ENCODE measurements at places on chromosomes 5 and 9.

DNA sequence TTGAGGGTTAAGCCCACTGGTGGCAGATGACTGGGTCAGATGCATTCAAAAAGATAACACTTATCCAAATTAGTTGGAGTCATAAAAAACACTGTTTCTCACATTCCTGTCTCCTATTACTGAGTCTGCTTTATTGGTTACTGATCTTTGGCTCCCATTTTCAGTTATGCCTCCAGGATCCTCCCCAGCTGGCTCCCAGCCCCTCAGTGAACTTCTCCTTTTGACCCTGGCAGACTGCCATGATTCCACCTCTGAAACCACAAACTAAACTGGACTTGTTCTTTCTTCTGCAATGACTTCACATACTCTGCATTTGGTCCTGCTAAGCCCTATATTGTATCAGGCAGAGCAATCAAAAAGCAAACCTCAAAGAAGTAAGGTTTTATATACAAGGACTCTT lies 860.8 kb upstream of the DMAC1 start:
- no peak for DNase-seq

DNA sequence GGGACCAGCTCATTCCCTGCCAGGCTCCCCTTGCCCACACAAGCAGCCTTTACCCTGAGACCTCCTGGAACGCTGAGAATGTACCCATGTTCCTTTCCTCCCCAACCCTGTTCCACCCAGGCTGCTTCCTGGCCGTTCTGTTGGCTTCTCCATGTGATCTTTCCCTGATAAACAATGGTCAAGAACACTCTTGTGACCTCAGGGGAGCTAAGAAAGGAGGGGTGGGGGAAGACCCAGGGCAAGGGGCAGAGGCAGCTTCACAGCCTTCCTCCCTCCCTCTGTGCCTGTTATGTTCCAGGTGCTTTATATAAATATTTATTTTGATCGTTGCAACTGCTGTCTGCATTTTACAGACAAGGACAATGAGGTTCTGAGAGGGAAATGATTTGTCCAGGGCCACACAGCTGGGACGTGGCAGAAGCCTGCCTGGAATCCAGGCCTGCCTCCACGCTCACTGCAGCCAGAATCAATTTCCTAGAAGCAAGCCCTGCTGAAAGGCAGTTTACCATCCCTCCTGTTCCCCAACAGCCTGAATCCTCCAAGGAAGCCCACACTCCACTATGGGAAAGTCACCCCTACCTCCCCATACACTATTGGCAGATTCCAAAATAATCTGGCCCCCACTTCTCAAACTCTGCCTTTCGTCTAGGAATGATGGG lies 3.9 kb downstream of the SHROOM1 start:
- DNase-seq: no peak

- no peak for DNase-seq
Observed at GRCh38 chr5:160240350-160240749, 11.0 kb downstream of the FABP6 start.

DNA sequence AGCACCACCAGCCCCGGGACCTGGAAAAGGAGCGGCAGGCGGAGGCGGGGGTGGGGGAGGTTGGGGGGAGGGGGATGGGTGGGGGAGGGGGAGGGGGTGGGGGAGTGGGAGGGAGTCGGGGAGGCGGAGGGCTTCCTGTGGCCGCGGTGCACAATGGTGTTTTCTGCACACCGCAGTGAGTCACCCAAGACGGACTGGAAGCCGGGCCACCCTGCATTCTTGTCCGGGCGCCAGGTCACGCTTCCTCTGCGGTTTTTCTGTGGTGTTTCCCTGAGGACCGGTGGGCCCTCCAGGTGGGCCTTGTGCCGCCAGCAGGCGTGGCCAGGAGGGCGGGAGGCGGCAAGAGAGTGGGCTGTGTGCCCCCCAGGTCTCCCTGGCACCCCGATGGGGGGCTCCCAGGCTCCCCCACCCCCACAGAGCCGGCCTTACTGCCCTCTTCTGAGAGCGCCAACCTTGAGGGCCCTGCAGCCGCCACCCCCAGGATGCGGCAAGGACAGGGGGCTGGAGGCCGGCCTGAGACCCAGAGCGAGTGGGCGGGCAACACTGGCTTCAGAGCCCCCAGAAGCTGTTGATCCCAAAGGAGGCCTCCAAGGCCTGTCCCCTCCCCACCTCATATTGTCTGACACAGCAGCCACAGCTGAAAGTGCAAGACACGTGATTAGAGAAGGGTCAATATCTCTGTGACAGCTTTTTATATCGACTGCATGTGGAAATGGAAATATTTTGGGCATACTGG lies 11.1 kb downstream of the EXD3 start:
- no peak for DNase-seq

GRCh38 chr9:128251732-128252100 lies 24.1 kb downstream of the GOLGA2 start:
- no peak for DNase-seq

- DNase-seq: no peak
Observed at GRCh38 chr5:73061593-73061992, 58.8 kb upstream of the TMEM171 start.

Data from large intestine (tissue), 12 donors.